ENCODE measurements at places on chromosomes 4 and X. TPM values are rescaled to one million over a fixed set of nuclear protein-coding genes. Genes with fewer than 3 reads are reported as not detected.

Gene CLNK
- total RNA-seq = not detected

Gene BRS3
- not detected for total RNA-seq

Gene ADGRG4
- total RNA-seq = not detected

Gene GLRA3
- total RNA-seq = not detected

Gene CSAG3
- not detected for total RNA-seq

Gene TCEAL8
- 68.0 TPM for total RNA-seq
